Fibroblast of villous mesenchyme (primary cell): ENCODE measurements at places on chromosomes 1 and 21. TPM values are rescaled to one million over a fixed set of nuclear protein-coding genes. Genes with fewer than 3 reads are reported as not detected.

Gene KCNK2
- total RNA-seq: 18.7 and 61.7 TPM in 2 replicates

Gene SPTA1
- total RNA-seq: not detected in 2 replicates

Gene ANXA9
- 0.32 and 0.86 TPM in 2 replicates for total RNA-seq

Gene OR2T12
- total RNA-seq: not detected in 2 replicates

Gene TMPRSS2
- not detected in 2 replicates for total RNA-seq

Gene UQCRHL
- 1.3 and 1.9 TPM in 2 replicates for total RNA-seq

Gene LHX8
- under 0.01 TPM in 1 of 2 replicates, not detected in the other for total RNA-seq

Gene LRRN2
- under 0.01 TPM in 1 of 2 replicates, not detected in the other for total RNA-seq

Gene TLR5
- not detected in 2 replicates for total RNA-seq

Gene MYBPH
- total RNA-seq: 0.32 and 0.43 TPM in 2 replicates

Gene NPPB
- 3.9 and 4.7 TPM in 2 replicates for total RNA-seq

Gene GNAI3
- total RNA-seq: 14.2 and 17.3 TPM in 2 replicates

Gene TTC22
- not detected in 2 replicates for total RNA-seq

Gene OR2L3
- total RNA-seq: not detected in 2 replicates

Gene GPR137B
- 11.6 and 13.0 TPM in 2 replicates for total RNA-seq

Gene EPHX1
- total RNA-seq: 17.7 and 31.5 TPM in 2 replicates

Gene FCRL1
- not detected in 2 replicates for total RNA-seq

Gene TAS1R1
- total RNA-seq: under 0.01 TPM in 1 of 2 replicates, not detected in the other

Gene SPRR5
- total RNA-seq: not detected in 2 replicates

Gene RCAN1
- 91.5 and 308 TPM in 2 replicates for total RNA-seq

Gene OR10J1
- not detected in 2 replicates for total RNA-seq

Gene CYP4B1
- not detected in 2 replicates for total RNA-seq

Gene RGS4
- 63.9 and 78.0 TPM in 2 replicates for total RNA-seq

Gene PKNOX1
- total RNA-seq: 12.2 and 16.8 TPM in 2 replicates

Gene PCP4
- not detected in 2 replicates for total RNA-seq

Gene GCSAML
- not detected in 2 replicates for total RNA-seq

Gene NUP133
- 34.5 and 39.7 TPM in 2 replicates for total RNA-seq

Gene G0S2
- total RNA-seq: 4.8 and 52.2 TPM in 2 replicates
